ENCODE measurements at places on chromosomes 3 and 15. TPM values are rescaled to one million over a fixed set of nuclear protein-coding genes. Genes with fewer than 3 reads are reported as not detected.

Gene UBE2E2
- total RNA-seq: 42.4 TPM

Gene MOBP
- not detected for total RNA-seq

Gene TRIM42
- total RNA-seq: not detected

DNA sequence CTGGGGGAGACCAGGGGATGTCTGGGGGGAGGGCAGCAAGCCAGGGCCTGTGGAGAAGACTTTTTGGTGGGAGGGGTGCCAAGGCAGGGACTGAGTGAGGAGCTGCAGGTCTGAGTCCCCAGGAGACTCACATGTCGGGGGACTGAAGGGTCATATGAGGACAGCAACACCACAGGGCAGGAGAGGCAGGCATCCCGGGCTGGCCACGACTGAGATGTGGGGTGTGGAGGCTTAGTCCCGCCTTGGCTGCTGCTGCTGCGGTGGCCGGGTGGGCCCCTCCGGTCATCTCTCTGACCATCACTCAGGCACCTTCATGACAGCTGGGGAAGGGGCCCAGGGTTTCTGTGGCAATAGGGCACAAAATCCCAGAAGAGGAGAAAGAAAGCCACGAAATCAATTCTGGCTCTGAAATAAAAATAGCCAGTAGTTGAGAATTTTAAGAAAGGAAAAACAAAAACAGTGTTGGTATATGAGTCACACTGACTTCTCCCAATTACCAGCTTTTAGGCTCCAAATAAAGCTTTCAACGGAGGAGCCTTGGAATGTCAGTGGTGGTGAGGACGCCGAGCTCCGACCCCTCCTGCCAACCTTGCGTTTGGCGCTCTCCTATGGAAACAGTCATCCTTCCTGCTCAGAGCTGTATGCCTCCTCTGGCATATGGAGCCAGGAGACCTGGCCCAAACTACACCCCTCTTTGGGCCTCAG lies 52.9 kb upstream of the ITGA11 start:
- DNase-seq: no peak

GRCh38 chr3:138148503-138148902 lies 16.3 kb upstream of the A4GNT start:
- DNase-seq: no peak

- no peak for DNase-seq
Measured at GRCh38 chr3:78912687-78913086, 855.1 kb downstream of the ROBO1 start.

DNA sequence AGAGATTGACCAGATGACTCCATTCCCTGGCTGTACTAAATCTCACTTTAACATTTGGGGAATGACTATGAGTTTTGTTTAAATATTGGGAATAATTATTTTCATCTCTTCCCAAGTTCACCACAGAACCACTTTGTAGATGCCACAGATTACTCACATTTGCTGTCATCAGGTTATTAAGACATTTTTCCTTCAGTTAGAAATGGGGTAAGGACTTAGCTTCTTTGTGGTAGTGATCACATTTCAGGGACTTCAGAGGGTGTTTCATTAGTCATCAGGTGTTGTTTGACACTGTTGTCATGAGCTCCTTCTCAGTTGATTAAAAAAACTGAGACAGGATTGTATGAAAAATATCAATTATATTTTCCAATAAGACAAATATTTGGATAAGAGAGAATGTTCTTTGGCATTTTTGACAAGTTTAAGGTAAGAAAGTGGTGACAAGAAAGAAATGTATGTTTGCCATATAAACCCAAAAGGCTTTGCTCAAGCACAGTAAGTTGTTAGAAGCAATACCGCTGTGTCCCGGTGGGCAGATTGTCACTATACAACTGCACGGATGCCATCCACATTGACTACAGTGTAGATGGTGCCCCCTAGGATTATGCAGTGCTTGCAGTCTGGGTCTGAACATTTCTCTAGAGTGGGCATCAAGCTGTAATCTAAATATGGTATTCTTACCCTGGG lies 22.3 kb downstream of the FBXL2 start:
- no peak for DNase-seq

- DNase-seq: no peak
Measured at GRCh38 chr3:14360123-14360881, 42.1 kb upstream of the SLC6A6 start.

DNA sequence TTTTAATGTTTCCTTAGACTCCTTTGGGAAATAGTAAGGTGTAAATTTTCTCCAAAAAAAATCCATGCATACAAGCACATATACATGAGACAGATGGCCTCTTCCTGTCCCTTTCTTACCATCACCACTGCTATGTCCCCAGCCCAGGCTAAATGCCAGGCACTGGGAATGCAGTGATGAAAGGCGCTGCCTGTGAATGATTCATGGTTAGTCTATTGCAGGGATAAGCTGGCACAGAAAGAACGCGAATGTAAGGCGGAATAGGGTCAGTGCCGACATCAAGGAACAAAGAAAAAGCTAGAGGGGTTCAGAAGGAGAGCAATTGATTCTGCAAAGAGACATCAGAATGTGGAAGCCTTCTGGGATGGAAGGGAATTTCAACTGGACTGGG lies 36.2 kb upstream of the CFAP161 start:
- DNase-seq: peak; percentile 56

DNA sequence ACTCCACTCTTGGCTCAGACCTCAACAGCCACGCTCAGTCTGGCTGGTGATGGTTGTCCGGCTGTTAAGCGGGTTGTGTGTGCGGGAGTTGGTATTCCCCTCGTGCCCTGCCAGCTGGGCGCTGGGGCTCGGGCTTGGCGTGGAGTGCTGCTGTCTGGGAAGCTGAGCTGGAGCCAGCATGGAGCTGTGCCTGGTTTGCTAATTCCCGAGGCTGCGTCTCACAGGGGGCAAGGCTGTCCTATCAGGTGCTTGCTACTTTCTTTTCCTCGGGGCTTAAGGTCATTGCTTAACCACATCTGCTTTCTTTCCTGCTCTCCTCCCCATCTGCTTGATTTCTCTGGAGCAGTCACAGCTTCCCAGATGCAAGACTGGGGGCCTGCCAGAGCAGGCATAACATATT lies 29.9 kb downstream of the PDIA5 start:
- DNase-seq: no peak

Measured in osteocyte (in vitro differentiated cells).